ENCODE measurements at places on chromosomes 3 and 15. TPM values are rescaled to one million over a fixed set of nuclear protein-coding genes. Genes with fewer than 3 reads are reported as not detected.

GRCh38 chr3:183592821-183593220 lies 37.3 kb upstream of the KLHL6 start:
- no peak overlapping the region for H3K27ac ChIP-seq
- no peaks in the 10 kb centered on the region for H3K27me3 ChIP-seq
- no peak for DNase-seq
- peaks cover 4% of the 10 kb centered on the region for H3K36me3 ChIP-seq
- H3K4me3 ChIP-seq = no peak overlapping the region

TGM4 gene
- not detected for total RNA-seq

GRCh38 chr3:124770336-124771082 lies 40.3 kb downstream of the UMPS start:
- H3K4me3 ChIP-seq = no peak overlapping the region
- H3K36me3 ChIP-seq = no peaks in the 10 kb centered on the region
- no peak overlapping the region for H3K27ac ChIP-seq
- no peak for DNase-seq
- no peaks in the 10 kb centered on the region for H3K4me1 ChIP-seq
- peaks cover 18% of the 10 kb centered on the region for H3K27me3 ChIP-seq

GRCh38 chr3:142858043-142858442 lies 30.8 kb downstream of the PCOLCE2 start:
- no peaks in the 10 kb centered on the region for H3K36me3 ChIP-seq
- no peak overlapping the region for H3K4me3 ChIP-seq
- H3K27me3 ChIP-seq = peaks cover 19% of the 10 kb centered on the region
- no peak for DNase-seq

VPS13C gene
- 80.4 TPM for total RNA-seq

- no peak for DNase-seq
- H3K4me3 ChIP-seq = no peak overlapping the region
- no peaks in the 10 kb centered on the region for H3K4me1 ChIP-seq
- H3K27ac ChIP-seq = no peak overlapping the region
Observed at GRCh38 chr3:65979731-65980130, 59.0 kb downstream of the MAGI1 start.
